ENCODE measurements at places on chromosomes 7 and 10.

GRCh38 chr10:42609872-42610271 lies 28.5 kb downstream of the ZNF33B start:
- H3K4me3 ChIP-seq: peak overlapping the region; percentile 35
- no peak for DNase-seq
- peak overlapping the region; percentile 71 for H3K27ac ChIP-seq
- H3K27me3 ChIP-seq: no peaks in the 10 kb centered on the region
- peaks cover 37% of the 10 kb centered on the region for H3K4me1 ChIP-seq

DNA sequence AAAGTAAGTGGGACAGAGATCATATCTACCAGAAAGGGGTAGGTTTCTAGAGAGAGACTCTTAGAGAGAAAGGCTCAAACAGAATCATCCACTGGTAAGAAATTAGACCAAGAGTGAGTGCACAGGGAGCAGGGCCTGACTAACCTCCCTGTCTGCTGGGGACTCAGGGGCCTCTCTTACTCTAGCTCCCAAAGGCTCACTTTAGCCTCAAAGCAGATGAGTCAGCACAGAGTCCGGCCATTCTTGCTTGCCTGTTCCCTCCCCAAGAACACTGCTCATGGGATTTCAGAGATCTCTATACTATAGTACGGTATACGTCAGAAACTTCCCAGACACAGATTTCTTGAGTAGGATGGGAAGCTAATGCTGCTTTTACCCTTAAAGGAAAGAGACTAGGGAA lies 32.7 kb downstream of the RBM28 start:
- no peak overlapping the region for H3K4me3 ChIP-seq
- DNase-seq: no peak
- H3K4me1 ChIP-seq: no peaks in the 10 kb centered on the region
- no peaks in the 10 kb centered on the region for H3K27me3 ChIP-seq

GRCh38 chr7:82442492-82443035 lies 1.0 kb downstream of the CACNA2D1 start:
- no peaks in the 10 kb centered on the region for H3K36me3 ChIP-seq
- no peak overlapping the region for H3K4me3 ChIP-seq

DNA sequence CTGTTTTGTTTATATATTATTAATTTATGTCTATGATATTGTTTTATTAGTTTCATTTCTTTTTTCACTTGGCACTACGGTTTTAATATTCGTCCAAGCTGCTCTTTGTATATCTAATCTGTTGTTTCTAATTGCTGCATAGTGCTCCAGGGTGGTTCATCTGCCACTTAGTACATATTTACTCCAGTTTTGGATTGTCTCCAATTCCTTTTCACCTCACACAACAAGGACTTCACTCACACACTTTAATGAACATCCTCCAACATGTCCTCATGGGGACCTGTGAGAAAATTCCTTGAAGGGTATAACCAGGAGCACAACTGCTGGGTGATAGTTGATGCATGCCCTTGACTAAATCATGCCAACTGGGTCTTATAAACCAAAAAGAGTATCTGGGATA lies 14.1 kb upstream of the NOC3L start:
- H3K4me3 ChIP-seq: no peak overlapping the region
- no peak overlapping the region for H3K27ac ChIP-seq
- H3K27me3 ChIP-seq: peaks cover 36% of the 10 kb centered on the region
- no peak for DNase-seq
- no peaks in the 10 kb centered on the region for H3K36me3 ChIP-seq

All from activated B cell treated with CpG ODN at 0.5 μM for 24 hours (primary cell).